Activated gamma-delta T cell treated with Interleukin-2 at 50 U/mL for 16 hours (primary cell): ENCODE measurements at places on chromosomes 3 and 15.
A peak's percentile ranks its signal among the peaks of the same experiment; 100 is the strongest.

GRCh38 chr15:77503240-77503639, 82.6 kb downstream of the HMG20A start:
- DNase-seq = no peak

- DNase-seq = no peak
Measured at GRCh38 chr3:102057781-102058421, 208.6 kb downstream of the NFKBIZ start.

GRCh38 chr15:34366271-34367065, 528 bp downstream of the LPCAT4 start:
- DNase-seq = peak; percentile 45

- DNase-seq = no peak
Measured at GRCh38 chr15:41567862-41568261, 8.8 kb downstream of the TYRO3 start.

- no peak for DNase-seq
Measured at GRCh38 chr3:47047673-47048072, 68.2 kb downstream of the NBEAL2 start.

DNA sequence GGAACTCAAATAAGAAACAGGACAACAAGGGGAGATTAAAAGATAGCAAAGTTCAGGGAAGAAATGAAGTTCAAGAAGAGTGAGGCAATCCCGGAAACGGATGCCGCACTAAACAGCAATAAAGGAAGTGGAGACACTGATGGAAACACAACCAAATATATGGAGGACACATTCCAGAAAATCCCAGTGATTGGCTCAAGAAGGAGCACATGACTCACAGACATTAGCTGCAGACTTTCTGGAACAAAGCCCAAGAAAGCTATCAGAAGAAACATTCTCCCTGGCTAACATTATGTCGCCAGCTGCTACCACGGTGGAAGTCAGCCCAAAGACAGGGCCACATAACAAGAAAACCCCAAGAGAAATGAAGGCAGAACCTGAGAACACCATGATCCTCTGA, 18.1 kb upstream of the VGLL4 start:
- DNase-seq = no peak

DNA sequence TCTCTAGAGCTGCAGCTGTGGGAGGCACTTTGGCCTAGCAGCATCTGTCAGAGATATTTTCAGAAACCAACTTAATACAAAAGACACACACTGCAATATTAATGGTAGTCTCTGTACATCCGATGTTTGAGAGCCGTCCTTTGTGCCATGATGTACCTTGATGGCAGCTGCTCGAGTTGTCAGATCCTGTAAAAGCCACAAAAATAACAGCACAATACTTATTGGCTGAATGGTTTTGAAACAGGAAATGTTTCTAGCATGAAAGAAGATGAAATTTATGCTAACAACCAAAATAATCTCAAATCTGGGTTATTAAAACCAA, 445.5 kb upstream of the TBL1XR1 start:
- DNase-seq = no peak

- no peak for DNase-seq
Measured at GRCh38 chr3:56977561-56977889, 82.9 kb upstream of the SPATA12 start.

- DNase-seq = peak; percentile 51
Measured at GRCh38 chr15:23035964-23036566, 3.3 kb downstream of the TUBGCP5 start.

DNA sequence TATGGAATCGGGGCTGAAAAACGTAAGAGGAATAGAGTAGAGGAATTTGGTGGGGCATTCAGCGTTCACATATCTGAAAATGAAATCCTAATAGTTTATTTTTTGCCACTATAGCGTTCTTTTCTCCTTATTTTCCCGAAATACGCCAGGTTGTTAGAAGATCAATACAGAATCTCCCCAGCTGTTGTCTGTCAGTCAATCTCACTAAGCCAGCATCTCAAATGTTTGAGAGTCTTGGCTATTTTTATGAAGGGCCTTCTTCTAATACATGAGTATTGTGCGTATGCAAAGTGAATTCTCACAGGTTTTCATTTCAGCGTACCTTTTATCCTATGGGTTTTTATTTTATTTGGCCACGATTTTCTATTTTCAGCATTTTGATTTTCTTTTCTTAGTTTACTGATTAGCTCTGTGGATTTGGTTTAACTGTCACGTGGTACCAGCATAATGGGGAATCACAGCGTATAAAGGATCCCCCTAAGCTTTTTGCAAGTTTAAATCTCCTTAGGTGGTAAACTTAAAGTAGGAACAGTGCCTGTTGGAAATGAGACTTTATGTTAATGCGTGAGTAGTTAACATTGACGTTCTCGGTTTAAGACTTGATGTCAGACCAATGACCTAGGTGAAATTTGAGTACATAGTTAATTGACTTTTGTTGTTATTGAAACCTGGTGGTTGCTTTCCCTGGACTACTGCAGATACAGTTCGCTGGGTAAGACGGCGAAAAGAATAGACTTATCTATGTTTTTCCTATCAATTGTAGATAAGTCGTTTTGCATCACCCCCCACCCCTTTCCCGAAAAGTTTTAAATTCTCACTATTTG, 1.3 kb downstream of the FXR1 start:
- no peak for DNase-seq

GRCh38 chr3:84958495-84959469, at the start of gene CADM2:
CADM2 (plus strand) TSS chr3:84958989.
- peak; percentile 37 for DNase-seq

DNA sequence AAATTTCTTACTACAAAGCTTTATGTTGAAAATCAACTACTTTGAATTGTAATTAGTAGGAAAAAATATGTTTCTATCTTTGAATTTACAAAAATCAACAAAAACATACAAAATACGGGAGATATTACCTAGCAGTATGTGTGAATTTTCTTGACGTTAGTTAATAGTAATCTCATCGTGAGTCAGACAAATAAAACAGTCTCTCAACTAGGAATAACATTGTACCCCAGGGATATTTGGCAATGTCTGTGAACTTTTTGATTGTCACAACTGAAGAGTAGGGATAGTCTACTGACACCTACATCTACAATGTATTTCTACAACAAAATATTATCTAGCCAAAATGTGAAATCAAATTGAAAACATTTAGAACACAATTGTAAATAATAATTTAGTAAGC, 250.3 kb downstream of the POLQ start:
- DNase-seq = no peak

- DNase-seq = no peak
Measured at GRCh38 chr3:41320953-41321641, 121.8 kb downstream of the CTNNB1 start.

DNA sequence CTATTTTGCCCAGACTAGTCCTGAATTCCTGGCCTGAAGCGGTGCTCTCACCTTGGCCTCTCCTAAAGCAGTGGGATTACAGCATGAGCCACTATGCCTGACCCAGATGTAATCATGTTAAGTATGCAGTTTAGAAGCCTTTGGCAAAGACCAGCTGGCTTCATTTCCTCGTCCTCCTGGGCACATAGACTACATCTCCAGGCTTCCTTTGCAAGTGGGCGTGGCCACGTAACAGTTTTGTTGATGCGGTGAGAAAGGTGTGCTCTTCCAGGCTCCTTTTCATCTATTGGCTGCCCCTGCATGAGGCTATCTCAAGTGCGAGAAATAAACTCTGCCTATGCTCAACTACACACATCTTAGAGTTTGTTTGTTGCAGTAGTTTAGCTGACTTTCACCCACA, 13.0 kb downstream of the SV2B start:
- DNase-seq = no peak

- no peak for DNase-seq
Measured at GRCh38 chr3:141080431-141080830, 29.3 kb downstream of the SPSB4 start.

GRCh38 chr3:48155122-48155521, 33.1 kb downstream of the CDC25A start:
- no peak for DNase-seq

- DNase-seq = no peak
Measured at GRCh38 chr3:89474333-89475130, 367.1 kb downstream of the EPHA3 start.

DNA sequence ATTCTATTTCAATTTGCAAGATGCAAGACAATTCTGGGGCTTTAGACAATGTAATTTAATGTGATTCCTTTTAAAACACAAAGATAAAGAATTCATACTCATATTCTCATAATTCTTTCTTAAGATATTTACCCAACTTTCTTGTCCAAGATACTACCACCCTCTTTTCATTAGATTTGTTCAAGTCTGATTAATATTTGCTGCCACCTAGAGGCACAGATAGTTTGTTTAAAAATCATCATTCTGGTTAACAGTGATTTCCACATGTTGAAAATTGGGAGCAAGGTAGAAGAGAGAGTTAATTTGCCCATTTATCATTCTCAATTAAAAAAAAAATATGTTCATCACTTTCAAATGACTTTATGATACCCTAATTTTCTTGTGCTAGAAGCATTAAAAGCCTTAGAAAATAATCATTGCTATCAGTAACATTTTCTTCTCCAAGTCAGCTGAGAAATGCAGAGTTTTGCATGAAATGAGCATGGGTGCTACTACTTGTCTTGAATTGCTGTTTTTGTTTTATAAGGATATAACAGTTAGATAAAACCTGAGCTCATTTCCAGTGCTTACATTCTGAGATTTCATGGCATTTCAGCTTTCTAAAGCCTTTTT, 11.6 kb downstream of the TAMM41 start:
- DNase-seq = no peak

GRCh38 chr3:105915524-105915923, 46.7 kb upstream of the CBLB start:
- no peak for DNase-seq

- no peak for DNase-seq
Measured at GRCh38 chr3:37291275-37291700, 116.9 kb upstream of the LRRFIP2 start.

DNA sequence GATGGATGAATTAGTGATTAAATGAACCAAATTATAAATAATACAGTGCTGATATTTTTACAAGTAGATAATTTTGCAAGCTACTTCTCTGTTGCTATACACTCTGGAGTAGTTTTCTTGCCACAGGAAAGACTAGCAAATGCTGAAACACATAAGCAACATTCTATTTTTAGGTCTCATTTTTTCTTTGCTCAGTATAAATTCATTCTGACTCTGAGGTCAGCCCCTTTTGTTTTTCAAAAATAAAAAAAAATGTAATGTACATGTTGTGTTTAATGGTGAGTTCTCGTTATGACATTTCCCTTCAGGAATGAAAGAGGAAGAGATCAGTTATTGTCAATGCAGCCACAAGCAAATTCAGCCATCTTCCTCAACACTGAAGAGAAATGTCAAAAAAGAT, 24.9 kb downstream of the GJD2 start:
- no peak for DNase-seq

GRCh38 chr3:71707595-71707994, 17.6 kb downstream of the EIF4E3 start:
- no peak for DNase-seq

DNA sequence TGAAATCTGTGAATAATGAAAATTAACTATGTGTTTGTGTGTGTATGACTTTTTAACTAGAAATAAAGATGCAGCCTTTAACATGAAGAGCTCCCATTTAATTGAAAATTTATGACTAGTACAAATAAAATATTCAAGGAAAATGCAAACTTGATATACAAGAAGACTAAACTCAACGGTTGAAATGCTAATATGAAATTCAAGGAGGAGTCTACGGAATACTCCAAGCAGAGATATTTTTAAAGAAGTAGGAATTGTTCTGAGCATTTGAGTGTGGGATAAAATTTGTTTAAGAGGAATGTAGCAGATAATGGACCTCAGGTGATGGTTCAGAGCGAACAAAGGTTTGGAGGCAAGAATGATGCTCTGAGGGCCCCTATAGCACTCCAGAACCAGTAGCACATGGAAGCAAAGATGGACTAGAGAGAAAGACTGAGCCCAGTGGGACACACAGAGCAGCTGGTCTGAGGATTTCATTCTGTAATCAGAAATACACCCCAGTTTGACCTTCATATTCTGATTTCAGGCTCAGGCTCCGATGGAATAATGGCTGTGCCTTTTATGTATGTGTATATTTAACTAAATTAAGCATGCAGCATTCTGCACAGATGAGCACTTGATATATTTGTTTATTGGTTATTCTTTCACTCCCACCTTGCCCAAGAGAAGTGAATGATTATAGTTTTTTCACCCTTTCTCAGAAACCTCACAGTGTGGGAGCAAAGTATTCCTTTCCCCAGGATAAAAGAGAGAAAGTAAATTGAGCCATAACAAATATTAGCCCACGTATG, 227.1 kb downstream of the ZPLD1 start:
- no peak for DNase-seq

GRCh38 chr3:101879102-101879501, 29.8 kb downstream of the NFKBIZ start:
- DNase-seq = no peak

- no peak for DNase-seq
Measured at GRCh38 chr3:178270838-178271237, 265.4 kb upstream of the KCNMB2 start.

DNA sequence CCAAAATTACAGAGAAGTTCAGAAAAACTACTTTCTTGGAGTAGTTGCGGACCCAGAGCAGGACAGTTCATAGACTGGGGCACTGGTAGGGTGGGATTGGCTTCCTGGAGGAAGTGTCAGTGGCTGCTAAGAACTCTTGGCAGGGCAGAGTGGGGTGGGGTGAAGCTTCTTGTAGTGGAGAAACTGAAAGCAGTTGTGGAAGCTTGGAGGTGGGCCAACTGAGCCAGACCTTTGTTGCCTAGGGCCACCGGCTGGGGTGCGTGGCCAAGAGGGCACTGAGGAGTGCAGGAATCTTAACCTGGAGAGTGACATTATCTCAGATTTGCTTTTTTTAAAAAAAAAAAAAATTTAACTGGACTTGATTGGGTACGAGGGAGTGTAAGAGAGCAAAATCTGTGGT, 3.1 kb downstream of the KAT2B start:
- peak; percentile 48 for DNase-seq

DNA sequence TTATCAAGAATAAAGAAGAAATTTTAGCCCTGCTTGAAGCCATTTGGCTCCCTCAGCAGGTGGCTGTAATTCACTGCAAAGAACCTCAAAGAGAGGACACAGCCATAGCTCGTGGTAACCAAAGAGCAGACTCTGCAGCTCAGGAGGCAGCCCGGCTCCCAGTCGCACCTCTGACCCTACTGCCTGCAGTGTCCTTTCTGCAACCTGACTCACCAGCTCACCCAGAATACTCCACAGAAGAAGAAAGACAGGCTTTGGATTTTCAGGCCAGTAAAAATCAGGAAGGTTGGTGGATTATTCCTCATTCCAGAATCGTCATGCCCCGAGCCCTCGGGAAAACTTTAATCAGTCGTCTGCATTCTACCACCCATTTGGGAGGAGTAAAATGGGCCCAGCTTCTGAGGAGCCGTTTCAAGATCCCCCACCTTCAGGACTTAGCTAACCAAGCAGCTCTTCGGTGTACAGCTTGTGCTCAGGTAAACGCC, 38.6 kb downstream of the ZBTB11 start:
- no peak for DNase-seq

- DNase-seq = no peak
Measured at GRCh38 chr3:12356996-12357395, 68.1 kb downstream of the PPARG start.

GRCh38 chr15:43270113-43270665, 3.5 kb upstream of the TGM5 start:
- no peak for DNase-seq

GRCh38 chr3:156661155-156661554, 13.2 kb upstream of the TIPARP start:
- DNase-seq = no peak

GRCh38 chr3:187150599-187150998, 11.3 kb upstream of the RPL39L start:
- DNase-seq = peak; percentile 65
